ENCODE measurements at places on chromosomes 5 and 9.

GRCh38 chr5:4758550-4758949, 381.6 kb upstream of the ADAMTS16 start:
- no peak for DNase-seq

DNA sequence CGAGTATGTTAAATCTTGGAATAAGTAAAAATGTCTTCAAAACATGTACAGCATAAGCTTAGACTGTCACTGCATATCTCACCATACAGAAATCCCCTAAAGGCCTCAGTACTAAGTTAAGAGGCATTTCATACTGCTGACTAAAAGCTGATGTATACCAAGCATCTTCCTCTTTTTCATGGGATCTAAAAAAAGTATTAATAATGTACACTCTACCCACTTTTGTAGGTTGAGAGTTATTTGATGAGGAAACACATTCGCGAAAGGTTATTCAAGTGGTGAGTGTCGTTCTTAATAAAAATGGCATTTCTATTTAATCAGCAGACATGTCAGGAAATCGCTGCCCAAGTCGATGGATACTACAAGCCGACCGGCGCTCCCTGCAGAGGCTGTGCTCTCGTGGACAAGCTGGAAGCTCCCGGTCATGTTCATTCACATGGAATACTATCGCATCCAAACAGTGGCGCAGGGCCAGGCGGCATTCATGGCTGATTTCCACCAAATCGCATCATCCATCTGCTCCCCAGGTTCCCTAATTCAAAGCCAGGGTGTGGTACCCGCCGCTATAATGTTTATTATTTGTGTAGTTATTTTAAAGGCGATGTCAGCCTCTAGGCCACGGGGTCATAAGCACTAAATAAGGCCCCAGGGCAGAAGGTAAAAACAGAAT, 724 bp downstream of the SGTB start:
- DNase-seq, result no peak

DNA sequence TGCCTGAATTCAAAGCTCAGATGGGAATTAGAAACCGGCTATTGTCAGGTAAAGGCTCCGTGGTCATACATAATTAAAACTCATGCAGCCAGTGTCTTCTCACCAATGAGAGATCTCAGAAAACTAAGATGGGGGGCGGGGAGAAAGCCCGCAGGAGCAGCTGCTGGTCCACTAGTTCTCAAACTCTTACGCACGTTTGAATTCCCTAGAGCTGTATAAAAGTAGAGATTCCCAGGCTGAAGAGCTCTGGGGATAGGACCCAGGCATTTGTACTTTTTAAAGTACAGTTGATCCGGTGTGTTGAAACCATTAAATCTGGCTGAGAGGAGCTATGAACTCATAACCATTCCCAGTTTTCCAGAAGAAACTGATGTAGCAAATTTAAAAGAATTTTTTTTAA, 68.5 kb downstream of the FRMD3 start:
- DNase-seq, result no peak

DNA sequence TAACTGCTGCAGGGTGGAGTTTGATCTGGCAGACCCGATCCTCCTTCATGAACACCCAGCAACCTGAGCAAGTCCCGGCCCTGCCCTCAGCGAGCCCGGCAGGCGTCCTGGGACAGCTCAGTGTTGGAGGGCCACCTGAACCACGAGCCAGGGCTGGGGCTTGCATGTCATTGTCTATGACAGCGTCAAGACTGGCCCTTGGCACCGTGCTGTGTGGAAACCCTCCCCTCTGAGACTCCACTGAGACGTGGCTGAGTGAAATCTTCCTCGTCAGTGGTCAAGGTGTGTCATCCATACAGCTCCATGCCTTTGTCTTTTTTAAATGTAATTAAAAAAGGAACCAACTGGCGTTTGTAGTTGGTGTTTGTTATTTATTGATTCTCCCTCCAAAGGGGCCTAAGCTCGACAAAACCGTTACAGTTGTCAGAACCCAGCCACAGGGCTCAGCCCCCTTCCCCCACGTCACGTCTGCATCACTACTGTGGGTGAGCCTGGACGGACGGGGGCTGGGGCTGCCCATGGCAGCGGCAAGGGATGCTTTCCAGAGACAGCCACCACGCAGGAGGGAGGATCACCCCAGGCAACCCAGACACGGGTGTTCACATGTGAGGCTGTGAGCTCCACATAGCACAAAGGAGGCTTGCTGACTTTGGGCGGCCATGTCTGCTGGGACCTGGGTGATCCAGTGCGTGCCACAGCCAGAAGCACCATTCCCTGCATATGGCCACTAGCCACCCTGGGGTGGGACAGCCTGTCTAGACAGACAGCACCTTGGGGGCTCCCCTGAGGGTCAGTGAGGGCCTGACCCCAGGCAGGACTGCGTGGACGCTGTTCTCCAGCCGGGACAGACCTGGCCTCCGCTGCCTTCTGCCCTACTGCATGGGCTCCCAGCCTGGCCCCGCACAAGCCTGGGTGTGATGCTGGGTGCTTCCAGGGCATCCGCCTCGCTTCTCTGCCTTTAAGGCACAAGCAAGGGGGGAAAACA, 7.3 kb downstream of the UCK1 start:
- DNase-seq, result no peak

DNA sequence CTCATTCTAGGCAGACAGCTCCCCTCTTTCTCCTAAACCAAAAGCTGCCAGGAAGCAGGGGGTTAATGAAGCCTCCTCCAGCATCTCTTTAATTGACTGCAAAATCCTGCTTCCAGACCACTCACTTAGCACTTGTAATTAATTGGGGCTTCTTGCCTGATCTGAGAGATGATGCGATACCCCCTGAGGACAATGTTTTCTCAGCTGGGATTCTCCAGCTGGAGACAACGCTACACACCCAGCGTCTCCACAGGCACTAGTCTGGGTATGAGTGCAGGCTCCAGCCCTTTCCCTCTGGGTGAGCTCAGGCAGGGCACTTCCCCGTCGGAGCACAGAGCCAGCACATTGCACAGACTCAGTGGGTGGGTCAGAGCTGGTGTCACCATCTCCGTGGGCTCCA, 16.1 kb downstream of the CPLX2 start:
- DNase-seq, result no peak

DNA sequence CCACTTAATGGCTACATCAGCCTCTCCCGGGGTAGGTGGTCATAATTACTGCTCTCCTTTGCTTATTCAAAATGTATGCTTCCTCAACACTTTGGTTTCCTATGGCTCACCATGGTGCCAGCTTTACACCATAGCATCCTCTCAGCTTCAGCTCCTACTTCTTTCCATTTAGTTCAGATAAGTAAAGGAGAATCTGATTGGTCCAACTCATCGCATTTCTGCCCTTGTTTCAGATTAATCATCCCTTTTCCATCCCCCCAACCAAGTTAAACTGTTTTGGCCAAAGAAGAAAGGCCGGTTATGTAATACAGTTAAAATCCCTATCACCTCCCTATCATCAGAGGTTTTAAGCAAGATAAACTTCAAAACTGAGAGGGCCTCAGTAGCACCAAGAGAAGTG, 130.5 kb downstream of the CETN3 start:
- DNase-seq, result no peak

DNA sequence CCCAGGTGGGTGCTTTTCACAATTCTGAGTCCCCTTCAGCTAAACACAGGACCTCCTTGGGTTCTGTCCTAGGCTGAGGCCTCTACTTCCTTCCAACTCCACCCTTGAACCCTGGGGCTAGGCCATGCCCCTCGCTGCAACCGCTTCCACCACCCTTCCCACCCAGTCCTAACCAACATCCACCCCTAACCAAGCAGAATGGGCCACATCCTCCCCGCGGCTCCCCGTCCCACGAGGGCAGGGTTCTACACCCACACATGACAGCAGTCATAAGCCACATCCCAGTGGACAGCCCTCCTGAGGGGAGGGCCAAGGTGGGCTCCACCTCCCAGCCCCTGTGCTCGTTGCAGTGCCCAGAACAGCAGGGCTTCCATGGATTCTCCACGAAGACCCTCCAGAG, 65.8 kb downstream of the SHB start:
- DNase-seq, result no peak

DNA sequence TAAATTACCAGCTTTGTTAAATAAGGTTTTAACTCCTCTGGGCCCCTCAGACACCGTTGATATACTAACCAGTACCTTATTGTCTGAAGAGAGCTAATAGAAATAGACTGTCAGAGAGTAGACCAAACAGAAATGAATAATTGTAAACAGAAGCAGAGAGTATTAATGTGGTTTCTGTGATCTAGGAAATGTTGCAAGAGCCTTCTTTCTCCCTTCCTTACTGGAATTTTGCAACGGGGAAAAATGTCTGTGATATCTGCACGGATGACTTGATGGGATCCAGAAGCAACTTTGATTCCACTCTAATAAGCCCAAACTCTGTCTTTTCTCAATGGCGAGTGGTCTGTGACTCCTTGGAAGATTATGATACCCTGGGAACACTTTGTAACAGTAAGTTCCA, 5.1 kb downstream of the TYRP1 start:
- DNase-seq, result no peak

GRCh38 chr5:140672455-140673186, 755 bp downstream of the DND1 start:
- DNase-seq, result no peak

- no peak for DNase-seq
Observed at GRCh38 chr9:93120846-93121315, 13.2 kb downstream of the NINJ1 start.

GRCh38 chr5:33588654-33589372, 148.0 kb downstream of the TARS1 start:
- peak; percentile 6 for DNase-seq

GRCh38 chr5:35773967-35774366, 82.7 kb upstream of the IL7R start:
- DNase-seq, result no peak

GRCh38 chr5:115069087-115069968, 100.4 kb downstream of the TRIM36 start:
- no peak for DNase-seq

DNA sequence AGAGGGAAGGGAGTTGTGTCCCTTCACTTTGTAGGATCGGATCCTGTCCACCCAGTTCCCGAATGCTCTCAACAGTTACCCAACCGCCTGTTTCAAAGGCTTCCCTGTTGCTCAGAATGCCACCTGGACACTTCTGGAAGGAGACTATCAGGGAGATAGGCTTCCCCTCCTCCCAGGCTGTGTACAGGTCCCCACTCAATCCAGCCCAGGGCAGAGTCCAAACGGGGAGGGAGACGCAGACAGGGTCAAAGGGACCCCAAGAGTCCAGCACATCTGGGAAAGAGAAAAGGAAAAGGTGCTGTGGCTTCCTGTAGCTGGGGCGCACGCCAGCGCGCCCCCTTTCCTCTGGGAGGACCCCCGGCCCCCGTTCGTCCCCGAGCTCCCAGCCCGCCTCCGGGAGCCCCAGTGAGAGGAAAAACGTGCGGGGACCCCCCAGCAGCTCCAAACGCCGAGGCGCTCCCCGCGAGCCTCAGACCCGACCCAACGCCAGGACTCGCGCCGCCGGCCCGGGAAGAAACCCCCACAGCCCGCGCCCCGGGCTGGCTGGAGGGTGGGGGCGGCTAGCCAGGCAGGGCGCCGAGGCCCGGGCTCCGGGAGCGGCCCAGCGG, 640 bp downstream of the SURF4 start:
- DNase-seq, result no peak

GRCh38 chr9:78261403-78262001, 25.6 kb downstream of the CEP78 start:
- no peak for DNase-seq

DNA sequence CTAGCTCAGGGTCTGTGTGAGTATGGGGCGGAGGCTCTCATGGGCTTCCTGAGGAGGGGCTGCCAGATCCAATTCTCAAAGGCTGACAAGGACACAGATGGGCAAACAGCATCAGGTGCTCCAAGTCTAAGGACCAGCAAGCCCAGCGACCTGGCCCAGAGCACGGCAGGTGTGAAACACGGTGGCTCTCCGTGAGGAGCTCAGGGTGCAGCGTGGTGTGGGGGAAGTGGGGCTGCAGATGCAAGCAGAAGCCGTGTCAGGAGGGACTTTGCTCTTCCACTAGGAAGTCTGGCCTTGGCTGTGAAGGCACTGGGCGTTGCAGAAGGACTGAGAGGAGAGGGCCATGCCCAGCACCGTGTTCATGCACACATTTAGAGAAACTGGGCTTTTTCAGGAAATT, 420.0 kb downstream of the GADD45G start:
- DNase-seq, result no peak

DNA sequence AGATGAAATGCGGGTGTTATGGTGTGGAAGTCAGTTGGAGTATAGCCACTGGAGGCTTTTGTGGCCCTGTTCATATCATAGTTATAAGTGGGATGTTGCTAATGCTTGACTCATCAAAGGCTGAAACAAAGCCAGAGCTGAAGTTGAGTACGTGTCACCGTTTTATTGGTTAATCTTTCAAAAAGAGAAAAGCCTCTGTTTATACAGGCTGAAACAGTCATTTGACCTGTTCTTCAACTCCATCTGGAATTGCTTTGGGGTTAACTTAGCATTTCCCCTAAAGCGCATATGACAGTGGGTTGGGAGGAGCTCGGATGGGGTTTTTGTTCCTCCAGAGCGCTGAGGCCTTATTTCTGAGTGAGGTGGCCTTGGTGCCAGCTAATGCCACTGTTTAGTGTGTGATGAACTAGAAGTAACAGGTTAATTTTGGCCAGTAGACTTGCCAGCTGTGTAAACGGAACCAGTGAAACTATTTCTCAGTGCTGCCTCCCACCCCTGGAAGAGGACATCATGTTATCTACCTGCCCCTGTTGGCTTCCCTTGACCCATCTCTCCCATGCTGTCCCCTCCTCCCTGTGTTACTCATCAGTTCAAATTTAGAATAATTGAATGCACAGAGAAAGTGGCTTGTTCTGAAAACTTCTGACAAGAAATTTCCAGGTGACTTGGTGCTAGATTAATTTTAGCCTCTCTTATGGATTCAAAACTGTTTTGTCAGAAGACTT, 34.2 kb downstream of the MTAP start:
- DNase-seq, result no peak

- DNase-seq, result no peak
Observed at GRCh38 chr9:29740518-29740917, 2167.2 kb upstream of the C9orf72 start.

DNA sequence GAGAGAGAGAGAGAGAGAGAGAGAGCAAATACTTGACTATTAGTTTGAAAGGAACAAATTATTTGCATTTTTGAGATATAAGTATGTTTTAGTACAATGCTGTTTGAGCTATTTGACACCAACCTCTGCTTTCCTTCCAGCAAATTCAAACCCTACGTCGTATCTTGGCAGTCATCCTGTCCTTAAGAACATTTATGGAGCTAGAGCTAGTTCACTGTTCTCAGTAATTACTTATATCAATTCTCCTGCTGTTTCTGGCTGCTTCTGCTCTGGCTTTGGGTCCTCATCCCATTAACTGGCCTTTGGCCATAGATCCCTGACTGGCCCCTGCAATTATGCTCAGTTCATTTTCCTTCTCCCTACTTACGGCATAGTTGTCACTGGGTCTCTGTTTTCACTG, 19.9 kb upstream of the ERAP2 start:
- no peak for DNase-seq

DNA sequence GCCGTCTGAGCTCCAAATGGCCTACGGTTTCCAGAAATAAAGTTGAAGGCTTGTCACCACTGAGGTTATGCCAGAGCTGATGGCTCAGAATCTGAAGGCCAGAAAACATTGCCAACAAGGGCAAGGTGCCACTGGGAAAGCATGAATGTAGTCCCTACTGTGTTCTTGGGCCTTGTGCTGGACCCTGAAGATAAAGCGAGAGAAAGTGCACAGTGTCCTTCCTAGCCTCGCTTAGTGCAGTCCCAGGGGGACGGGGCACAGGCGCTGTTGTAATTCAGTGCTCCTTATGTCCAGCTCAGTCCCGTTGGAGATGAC, 84.5 kb downstream of the NDFIP1 start:
- DNase-seq, result no peak

All from stimulated activated CD8-positive, alpha-beta memory T cell treated with anti-CD3 and anti-CD28 coated beads, Interleukin-7, amount 100 ng/mL, for 1 hour (primary cell).